T-helper 2 cell treated with Interferon-gamma antibody and Interleukin-4, amounts not matched to agents 5 μg/mL and 100 μg/mL, for 36 hours (primary cell): ENCODE measurements at places on chromosomes 3 and 15.

GRCh38 chr3:83928391-83928790, 1030.4 kb upstream of the CADM2 start:
- no peak for DNase-seq
- no peak overlapping the region for H3K4me3 ChIP-seq
- no peak overlapping the region for H3K27ac ChIP-seq
- no peaks in the 10 kb centered on the region for H3K36me3 ChIP-seq
- H3K4me1 ChIP-seq, result no peaks in the 10 kb centered on the region

DNA sequence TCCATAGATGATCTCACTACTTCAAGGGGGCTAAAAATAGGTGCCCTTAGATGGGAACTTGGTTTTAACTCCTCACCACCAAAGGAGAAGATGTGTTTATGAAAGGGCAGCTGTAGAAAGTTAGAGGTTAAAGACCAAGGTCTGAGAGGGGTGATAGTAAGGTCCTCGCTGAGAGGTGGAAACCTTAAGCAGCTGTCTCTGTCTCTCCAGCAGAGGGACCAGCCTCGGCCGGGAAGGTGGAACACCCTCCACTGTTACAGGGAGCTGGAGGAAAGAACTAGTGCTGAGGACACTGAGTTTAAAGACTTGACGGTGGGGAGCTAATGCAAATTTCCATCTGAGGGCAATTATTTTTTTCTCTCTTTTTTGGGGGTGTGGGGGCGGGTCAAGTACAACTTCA, 8.9 kb upstream of the RLBP1 start:
- H3K27me3 ChIP-seq, result peaks cover 22% of the 10 kb centered on the region
- peaks cover 3% of the 10 kb centered on the region for H3K4me1 ChIP-seq
- H3K36me3 ChIP-seq, result no peaks in the 10 kb centered on the region

DNA sequence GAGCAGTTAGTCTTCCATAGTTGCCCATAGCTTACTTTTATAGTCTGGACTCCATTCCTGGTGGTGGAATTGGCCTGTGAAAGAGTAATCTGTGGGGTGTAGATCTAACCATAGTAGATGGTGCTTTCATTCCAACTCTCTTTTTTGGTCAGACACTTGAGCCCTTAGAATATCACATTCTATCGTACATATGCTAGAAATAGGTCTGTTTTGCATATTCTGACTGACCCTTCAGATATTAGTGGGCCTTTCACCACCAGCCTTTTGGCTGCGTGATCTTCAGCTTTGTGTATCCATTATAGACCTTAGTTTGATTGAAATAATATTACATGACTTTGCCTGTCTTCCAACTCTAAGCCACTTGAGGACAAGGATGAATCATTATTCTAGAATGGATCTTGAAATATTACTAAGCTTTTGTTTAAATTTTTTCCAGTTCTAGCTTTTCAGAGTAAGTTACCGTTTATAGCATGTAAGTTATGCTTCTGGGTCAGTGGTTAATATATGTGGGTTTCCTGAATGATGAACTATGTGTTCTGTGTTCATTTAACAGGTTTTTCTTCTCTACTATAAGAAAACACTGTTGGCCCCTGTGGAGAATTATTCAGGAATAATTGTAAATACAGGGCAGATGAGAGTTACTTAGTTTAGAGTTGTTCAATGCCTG, 8.7 kb downstream of the RAB7A start:
- no peak for DNase-seq
- H3K4me3 ChIP-seq, result no peak overlapping the region
- peak overlapping the region; percentile 7 for H3K27ac ChIP-seq
- peaks cover 31% of the 10 kb centered on the region for H3K36me3 ChIP-seq
- no peaks in the 10 kb centered on the region for H3K27me3 ChIP-seq
- H3K4me1 ChIP-seq, result peaks cover 46% of the 10 kb centered on the region

DNA sequence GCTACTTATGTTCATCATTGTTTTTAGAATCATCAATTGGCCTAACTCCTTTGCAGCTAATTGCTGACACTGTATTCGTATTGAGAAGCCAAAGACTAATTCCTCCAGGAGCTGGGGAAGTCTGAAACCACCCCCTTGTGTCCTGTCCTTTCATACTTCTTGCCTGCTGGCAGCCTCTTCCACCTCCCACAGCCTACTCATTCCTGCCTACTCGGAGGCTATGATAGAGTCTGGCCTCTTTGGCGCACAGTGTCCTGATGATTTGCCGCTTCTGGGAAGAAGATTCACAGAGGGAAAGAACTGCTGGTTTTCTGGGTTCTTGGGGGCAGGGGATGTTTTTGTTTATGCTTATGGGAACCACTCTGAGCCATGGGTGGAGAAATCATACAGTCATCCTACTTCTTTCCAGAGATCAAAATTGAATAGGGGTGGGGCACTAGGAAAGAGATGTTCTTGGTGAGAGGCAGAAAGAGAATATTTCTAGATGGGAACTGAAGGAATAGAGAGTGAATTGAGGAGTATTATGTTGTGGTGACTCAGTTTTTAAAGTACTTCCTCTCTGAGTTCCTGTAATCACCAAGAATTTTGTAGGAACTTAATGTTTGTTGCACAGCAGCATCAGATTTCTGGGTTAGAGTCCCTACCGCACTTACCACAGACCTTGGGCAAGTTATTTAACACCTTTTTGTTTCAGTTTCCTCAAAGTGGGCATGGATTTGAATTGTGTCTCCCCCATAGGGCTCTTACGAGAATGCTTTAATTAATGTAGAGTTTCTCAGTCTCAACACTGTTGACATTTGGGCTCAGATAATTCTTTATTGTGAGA, 22.1 kb upstream of the SCAANT1 start:
- peaks cover 22% of the 10 kb centered on the region for H3K36me3 ChIP-seq
- H3K27me3 ChIP-seq, result no peaks in the 10 kb centered on the region
- no peak for DNase-seq
- peaks cover 53% of the 10 kb centered on the region for H3K4me1 ChIP-seq
- H3K27ac ChIP-seq, result peak overlapping the region; percentile 73
- H3K4me3 ChIP-seq, result peak overlapping the region; percentile 56

- peaks cover 2% of the 10 kb centered on the region for H3K27me3 ChIP-seq
- H3K4me3 ChIP-seq, result no peak overlapping the region
- H3K4me1 ChIP-seq, result no peaks in the 10 kb centered on the region
- H3K27ac ChIP-seq, result no peak overlapping the region
Observed at GRCh38 chr15:43702701-43703424, 9.2 kb downstream of the CKMT1A start.
